T-helper 1 cell (primary cell): ENCODE measurements at places on chromosomes 5 and 9.

DNA sequence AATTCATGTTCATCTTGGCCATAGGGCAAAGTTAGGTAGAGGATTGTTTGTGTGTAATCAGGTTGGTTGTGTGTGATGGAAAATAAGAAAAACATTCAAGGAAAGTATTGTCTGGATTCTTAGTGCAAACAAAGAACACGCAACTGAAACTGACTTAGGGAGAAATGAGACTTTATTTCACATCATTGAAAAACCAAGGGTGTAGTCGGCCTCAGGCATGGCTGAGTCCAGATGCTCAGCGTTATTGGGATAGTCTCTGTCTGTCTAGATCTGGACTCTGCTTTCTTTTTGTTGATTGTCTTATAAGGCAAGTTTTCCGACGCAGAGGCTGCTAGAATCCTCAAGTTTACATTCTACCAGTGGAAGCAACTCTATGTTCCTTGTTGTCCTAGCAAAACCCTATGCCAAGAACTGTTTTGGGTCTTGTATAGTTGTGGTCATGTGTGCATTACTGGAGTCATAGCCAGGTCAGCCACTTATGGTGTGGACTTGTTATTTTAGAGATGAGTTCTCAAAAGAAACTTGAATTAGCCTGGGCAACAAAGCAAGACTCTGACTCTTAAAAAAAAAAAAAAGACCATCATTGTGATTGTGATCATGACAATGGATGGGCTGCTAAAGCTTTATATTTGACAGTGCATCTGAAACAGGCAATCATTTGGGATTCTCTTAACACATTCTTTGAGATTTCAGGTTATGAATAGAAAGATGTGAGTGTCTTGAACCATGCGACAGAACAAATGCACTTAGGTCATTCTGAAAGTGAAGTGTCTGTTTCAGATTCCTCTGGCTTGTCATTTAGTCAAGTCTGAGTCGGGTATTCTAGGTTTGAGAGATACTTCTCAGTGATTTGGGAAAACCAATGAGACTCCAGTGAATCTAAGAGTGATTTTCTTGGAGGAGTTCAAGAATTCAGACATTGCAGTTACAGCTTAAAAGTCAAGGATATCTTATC, 82.6 kb downstream of the DOCK2 start:
- DNase-seq = no peak

- DNase-seq = no peak
Observed at GRCh38 chr9:126508928-126509327, 104.8 kb upstream of the LMX1B start.

DNA sequence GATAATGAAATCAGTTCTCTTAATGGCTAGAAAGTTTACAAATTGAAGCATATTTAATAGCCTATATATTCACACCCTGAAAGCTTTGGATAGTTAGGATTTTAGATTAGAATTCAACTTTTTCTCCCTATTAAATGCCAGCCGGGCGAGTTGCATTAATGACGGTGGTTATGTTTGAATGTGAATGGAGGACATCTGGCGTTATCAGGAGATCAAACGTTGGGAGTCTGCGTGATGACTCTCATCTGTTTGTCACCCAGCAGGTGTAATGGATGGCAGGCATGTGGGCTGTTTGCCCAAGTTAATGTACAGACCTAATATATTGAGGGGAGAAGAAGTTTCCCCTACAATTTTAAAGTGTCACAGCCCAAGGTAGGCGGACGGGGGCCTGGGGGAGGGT, 1227.7 kb upstream of the WWC1 start:
- DNase-seq = no peak

- no peak for DNase-seq
Observed at GRCh38 chr9:130901498-130902203, 5.0 kb upstream of the QRFP start.

DNA sequence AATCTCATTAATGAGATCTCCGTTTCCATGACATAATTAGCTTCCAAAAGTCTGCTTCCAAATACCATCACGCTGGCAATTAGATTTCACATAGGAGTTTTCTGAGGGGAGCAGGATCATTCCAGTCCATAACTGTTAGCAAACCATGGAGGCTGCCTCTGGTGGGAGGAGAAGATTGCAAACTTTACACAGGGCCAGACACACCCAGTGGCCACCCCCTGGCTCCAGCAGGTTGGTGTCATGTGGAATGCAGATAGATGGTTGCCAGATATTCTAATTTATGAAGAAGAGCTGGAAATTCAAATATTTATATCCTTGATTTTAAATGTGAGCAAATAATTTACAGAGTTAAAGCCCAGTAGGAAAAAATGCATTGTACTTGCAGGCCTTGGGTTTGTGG, 164.2 kb downstream of the ICE1 start:
- no peak for DNase-seq

DNA sequence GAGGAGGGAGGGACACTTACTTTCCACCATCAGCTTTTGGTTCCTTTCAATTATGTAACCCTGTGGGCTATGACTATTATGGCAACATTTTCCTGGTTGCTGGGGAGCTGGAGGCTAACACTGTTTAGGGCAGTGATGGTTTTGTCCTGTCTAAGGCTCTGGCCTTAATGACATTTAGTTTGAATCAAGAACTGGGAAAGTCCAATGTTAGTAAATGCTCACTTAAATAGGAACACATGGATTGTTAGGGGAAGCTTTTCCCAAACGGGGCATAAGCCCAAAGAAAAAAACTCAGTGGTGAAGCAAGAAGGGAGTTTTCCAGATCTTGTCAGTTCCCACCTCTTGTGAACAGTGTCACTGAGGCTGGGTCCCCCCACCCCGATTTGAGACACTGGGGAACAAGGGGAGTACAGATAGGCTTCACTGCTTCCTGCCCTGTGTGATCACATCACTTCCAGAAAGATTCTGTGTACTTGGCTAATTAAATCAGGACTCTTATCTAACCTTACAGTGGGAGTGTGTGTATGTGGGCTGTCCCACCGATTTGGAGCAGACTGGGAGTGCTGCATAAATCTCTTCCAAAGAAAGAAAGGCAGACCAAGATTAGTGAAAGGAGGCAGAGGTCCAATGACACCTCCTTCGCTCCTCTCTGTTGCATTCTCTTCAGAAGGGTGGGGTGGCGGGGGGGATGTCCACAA, 206.4 kb downstream of the PTTG1 start:
- DNase-seq = no peak

DNA sequence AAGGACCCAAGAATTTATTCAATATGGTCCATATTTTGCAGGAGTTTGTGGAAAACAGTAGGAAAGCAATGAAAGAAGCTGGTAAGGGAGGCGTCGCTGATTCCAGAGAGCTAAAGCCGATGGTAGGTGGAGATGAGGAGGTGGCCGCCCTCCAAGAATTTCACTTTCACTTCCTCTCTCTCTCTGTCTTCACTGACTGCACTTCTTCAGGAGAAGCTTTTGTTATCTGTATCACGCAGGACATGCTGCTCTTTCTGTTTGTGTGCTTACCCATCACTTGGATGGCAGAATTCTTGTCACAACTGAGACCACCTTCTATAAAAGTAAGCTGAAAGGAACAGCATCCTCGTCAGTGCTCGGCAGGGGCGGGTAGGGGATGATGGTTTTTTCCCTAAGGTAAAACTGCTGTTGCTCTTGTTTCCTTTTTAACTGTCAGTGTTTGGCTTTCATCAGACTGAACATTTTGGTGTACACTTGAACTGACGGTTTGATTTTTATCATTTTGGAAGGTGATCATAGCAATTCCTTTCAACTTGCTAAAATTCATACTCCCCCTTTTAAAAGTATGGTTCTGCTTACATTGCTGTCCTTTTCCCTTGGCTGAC, 62.4 kb upstream of the FSD1L start:
- DNase-seq = no peak

GRCh38 chr9:133171161-133171961, 7.6 kb upstream of the GBGT1 start:
- no peak for DNase-seq

GRCh38 chr5:84014966-84015365, 294.3 kb upstream of the HAPLN1 start:
- no peak for DNase-seq
